Esophagus squamous epithelium (tissue), 5 donors: ENCODE measurements at places on chromosomes 16 and 17.

DNA sequence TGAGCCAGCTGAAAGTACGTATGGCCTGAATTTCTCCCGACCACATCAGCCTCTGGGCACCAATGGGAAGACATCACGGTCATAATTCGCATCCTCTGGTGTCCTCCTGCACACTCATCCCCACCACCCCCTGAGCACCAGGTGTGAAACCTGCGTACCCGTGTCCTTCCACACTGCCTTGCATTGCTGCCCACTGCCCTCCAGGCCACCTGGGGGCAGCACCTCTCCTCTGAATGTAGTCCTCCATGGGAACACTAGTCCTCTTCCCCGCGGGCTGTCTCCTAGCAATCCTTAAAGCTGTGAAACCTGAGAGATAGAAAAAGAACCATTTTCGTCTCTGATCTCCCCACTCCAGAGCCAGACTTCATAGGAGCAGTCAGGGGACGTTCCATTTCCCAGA, 125.5 kb downstream of the ZNF18 start:
- H3K4me1 ChIP-seq = no peaks in the 10 kb centered on the region
- no peak for DNase-seq
- H3K36me3 ChIP-seq = no peaks in the 10 kb centered on the region
- H3K4me3 ChIP-seq = no peak overlapping the region

DNA sequence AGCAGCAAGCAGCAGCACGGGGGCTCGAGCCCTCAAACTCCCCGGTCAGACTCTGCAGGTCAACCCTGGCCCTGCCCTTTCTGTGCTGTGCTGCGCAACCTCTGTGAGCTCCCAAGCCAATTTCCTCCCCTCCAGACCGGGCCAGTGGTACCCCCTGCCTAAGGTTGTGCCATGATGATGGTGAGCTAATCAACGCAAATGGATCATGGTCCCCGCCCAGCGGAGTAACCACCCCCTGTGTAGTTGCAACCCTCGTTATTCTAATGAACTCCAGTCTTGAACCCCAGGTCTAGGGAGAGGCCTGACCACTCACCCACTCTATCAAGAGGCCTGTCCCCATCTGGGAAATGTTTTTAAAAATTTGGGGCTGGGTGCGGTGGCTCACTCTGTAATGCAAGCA, 201.8 kb upstream of the FOXF1 start:
- H3K27me3 ChIP-seq = peaks cover 12% of the 10 kb centered on the region
- H3K4me3 ChIP-seq = no peak overlapping the region
- H3K4me1 ChIP-seq = peaks cover 19% of the 10 kb centered on the region
- no peak for DNase-seq
- no peaks in the 10 kb centered on the region for H3K36me3 ChIP-seq
- no peak overlapping the region for H3K27ac ChIP-seq

- H3K27me3 ChIP-seq = peaks cover 94% of the 10 kb centered on the region
- no peak for DNase-seq
These were observed 4.0 kb downstream of the NOG start for GRCh38 chr17:56597495-56597990.

DNA sequence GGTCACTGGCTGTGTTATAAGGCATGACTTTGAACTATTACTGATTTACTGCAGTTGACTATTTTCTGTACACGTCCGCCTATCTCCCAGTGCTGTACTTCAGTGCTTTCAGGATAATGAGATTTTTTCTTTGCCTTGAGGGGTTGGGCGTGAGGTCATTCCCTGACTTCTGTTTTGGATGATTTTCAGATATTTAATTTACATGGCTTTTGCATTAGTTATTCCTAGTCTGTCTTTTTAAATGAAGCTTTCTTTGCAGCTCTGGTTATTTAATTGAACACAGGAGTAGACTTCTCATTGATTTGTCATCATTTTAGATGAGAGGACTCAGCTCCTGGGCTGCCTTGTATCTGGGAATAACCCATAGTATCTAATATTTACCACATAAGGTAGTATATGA, 23.7 kb downstream of the WIPF2 start:
- H3K4me3 ChIP-seq = no peak overlapping the region
- H3K36me3 ChIP-seq = peaks cover 22% of the 10 kb centered on the region
- H3K27ac ChIP-seq = no peak overlapping the region
- no peak for DNase-seq

DNA sequence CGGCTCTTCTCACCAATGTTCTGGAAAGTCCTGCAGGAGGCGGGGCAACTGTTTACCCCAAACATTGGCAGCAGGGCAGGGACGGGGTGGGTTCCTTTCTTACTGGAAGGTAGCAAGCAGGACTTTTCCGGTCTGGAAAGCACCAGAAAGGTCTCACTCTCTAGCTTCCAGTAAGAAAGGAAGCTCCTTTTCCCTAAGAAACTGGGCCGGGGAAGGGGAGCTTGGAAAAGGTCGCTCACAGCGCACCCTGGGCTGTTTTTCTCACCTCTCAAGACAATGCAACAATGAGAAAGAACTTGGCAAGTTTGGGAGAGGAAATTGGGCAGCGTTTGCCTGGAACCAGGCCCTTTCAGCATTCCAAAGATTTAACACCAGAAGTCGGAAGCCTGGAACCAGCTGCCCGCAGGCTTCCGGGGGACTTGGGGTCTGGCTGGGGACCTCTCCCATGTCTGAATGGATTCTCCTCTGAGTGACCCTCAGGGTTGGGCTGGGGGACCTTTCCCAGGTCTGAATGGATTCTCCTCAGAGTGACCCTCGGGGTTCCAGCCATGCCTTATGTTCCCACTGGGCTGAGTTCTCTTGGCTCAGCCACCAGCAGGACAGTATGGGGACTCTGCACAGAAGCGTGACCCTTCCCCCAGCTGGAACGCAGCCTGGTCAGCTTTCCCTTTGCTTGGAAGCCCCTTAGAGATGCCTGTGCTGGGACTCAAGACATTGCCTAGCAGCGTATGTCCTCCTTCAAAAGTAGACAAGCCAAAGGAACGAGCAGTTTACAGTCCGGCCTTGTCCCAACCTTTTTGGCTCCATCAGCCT, 166.5 kb upstream of the PLCG2 start:
- peak overlapping the region; percentile 8 for H3K27ac ChIP-seq
- no peak overlapping the region for H3K4me3 ChIP-seq
- no peaks in the 10 kb centered on the region for H3K36me3 ChIP-seq

- H3K36me3 ChIP-seq = no peaks in the 10 kb centered on the region
- H3K27me3 ChIP-seq = peaks cover 33% of the 10 kb centered on the region
- no peak for DNase-seq
- no peak overlapping the region for H3K27ac ChIP-seq
These were observed 124.2 kb downstream of the TMEM132E start for GRCh38 chr17:34703533-34703932.

GRCh38 chr17:2120586-2121335, 65.9 kb downstream of the HIC1 start:
- H3K27ac ChIP-seq = no peak overlapping the region
- no peak overlapping the region for H3K4me3 ChIP-seq
- peaks cover 15% of the 10 kb centered on the region for H3K36me3 ChIP-seq
- H3K4me1 ChIP-seq = peaks cover 28% of the 10 kb centered on the region
- DNase-seq = no peak

- DNase-seq = no peak
- peaks cover 43% of the 10 kb centered on the region for H3K4me1 ChIP-seq
These were observed 8.0 kb upstream of the GNA13 start for GRCh38 chr17:65064452-65065019.

GRCh38 chr17:2449486-2449885, 48.6 kb upstream of the MNT start:
- DNase-seq = no peak
- H3K27me3 ChIP-seq = no peaks in the 10 kb centered on the region
- H3K27ac ChIP-seq = no peak overlapping the region
- H3K4me1 ChIP-seq = peaks cover 14% of the 10 kb centered on the region
- no peak overlapping the region for H3K4me3 ChIP-seq
- H3K36me3 ChIP-seq = peaks cover 30% of the 10 kb centered on the region

- H3K27me3 ChIP-seq = no peaks in the 10 kb centered on the region
- H3K27ac ChIP-seq = no peak overlapping the region
- H3K4me3 ChIP-seq = no peak overlapping the region
- no peak for DNase-seq
- no peaks in the 10 kb centered on the region for H3K4me1 ChIP-seq
- no peaks in the 10 kb centered on the region for H3K36me3 ChIP-seq
These were observed 164.4 kb upstream of the ANKFN1 start for GRCh38 chr17:55988861-55989260.
